ENCODE measurements at places on chromosomes 3 and 15. TPM values are rescaled to one million over a fixed set of nuclear protein-coding genes. Genes with fewer than 3 reads are reported as not detected.

DNA sequence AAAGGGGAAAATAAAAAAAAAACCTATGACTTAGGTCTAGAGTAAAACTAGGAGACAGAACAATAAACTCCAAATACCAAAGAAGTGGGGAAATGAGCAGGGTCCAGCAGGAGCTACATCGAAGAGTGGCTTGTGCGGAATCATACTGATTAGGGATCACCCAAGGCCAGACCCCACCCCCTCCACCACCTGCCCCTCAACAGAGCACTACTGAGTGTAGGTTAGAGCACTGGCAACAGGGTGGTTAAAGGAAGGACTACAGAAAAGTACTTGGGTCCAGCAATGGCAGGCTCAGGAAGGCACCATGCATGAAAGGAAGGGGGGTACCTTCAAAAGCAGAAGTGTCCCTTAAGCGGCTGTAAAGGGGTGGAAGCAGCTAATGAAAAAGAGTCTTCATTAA lies 96.2 kb downstream of the UBE3A start:
- no peak for DNase-seq
- H3K27me3 ChIP-seq, result no peaks in the 10 kb centered on the region
- H3K36me3 ChIP-seq, result peaks cover 5% of the 10 kb centered on the region
- no peak overlapping the region for H3K4me3 ChIP-seq
- H3K4me1 ChIP-seq, result no peaks in the 10 kb centered on the region

- H3K27me3 ChIP-seq, result no peaks in the 10 kb centered on the region
- H3K4me3 ChIP-seq, result peak within 1 kb of the TSS; percentile 86
- H3K27ac ChIP-seq, result peak within 1 kb of the TSS; percentile 85
- H3K36me3 ChIP-seq, result no peaks in the 10 kb centered on the region
These were observed at the start of gene TNFSF10 for GRCh38 chr3:172522871-172523818. Gene TNFSF10 (minus strand): TSS chr3:172523430. CDS start chr3:172523384, 46 bp downstream.

DNA sequence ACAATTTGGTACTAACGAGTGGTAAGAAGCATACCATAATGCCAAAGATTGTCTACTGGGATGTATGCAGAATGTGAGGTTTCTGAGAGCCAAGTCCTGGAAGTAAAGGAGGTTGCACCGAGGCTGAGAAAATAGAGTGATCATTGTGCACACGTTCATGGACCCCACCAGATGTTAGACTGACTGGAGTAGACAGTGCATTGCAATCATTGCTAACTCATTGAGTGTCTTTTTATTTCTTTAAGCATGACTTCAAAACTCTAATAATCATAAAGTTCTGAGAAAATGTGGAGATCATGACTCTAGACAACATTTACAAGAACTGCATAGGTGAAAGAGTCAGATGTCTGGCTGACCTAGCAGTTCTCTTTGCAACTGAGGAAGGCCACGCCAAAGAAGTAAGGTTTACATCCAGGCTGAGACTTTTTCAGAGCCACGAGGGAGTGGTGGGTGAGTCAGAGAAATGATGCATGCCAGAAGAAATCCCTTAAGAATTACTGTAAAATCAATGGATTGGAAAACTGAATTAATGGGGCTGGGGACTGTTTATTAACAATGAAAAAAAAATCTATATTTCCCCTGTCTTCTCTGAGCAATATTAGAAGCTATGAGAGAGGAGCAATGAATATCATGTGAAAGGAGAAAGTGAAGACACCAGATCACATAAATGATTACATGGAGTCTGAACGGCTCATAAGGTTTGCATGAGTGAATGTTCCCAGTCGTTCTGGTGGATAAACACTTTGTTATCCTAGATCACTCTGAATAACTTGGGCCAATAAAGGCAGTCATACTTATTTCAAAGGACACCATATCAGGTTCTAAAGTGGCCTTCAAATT lies 76.0 kb upstream of the SLC25A26 start:
- no peaks in the 10 kb centered on the region for H3K4me1 ChIP-seq
- no peak overlapping the region for H3K4me3 ChIP-seq
- no peaks in the 10 kb centered on the region for H3K36me3 ChIP-seq
- no peaks in the 10 kb centered on the region for H3K27me3 ChIP-seq
- DNase-seq, result no peak

DNA sequence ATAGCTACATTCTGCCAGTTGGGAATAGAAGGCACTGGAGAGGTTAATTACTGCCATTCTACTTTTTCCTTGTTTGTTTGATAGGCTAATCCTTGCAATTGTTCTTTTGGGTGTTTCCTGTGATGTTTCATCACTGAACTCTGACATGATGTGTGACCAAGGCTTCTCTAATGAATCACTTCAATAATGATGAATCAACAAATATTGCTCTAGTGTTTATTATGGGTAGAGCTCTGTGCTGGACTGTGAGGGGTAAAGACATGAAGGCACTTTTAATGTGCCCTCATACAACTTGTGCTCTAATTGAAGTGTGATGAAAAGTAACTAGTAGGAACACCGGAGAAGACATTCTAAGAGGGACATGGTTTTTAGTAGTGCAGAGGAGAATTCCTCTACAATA lies 233.6 kb downstream of the WDR72 start:
- H3K36me3 ChIP-seq, result no peaks in the 10 kb centered on the region
- H3K4me1 ChIP-seq, result no peaks in the 10 kb centered on the region
- H3K27ac ChIP-seq, result no peak overlapping the region
- H3K4me3 ChIP-seq, result no peak overlapping the region
- no peaks in the 10 kb centered on the region for H3K27me3 ChIP-seq
- no peak for DNase-seq

ULK3 gene
- 55.7 TPM for total RNA-seq

GRCh38 chr15:100256970-100257650 lies 84.7 kb downstream of the ADAMTS17 start:
- H3K27me3 ChIP-seq, result no peaks in the 10 kb centered on the region
- H3K36me3 ChIP-seq, result no peaks in the 10 kb centered on the region
- H3K4me1 ChIP-seq, result no peaks in the 10 kb centered on the region

PYDC2 gene
- total RNA-seq, result not detected

- H3K4me3 ChIP-seq, result no peak overlapping the region
- no peaks in the 10 kb centered on the region for H3K27me3 ChIP-seq
- no peak for DNase-seq
- H3K36me3 ChIP-seq, result no peaks in the 10 kb centered on the region
These were observed 5.0 kb downstream of the SLC28A1 start for GRCh38 chr15:84889313-84889990.
